ENCODE measurements at places on chromosomes 2 and 18. TPM values are rescaled to one million over a fixed set of nuclear protein-coding genes. Genes with fewer than 3 reads are reported as not detected.

- no peak for DNase-seq
These were observed 79.8 kb upstream of the RNF152 start for GRCh38 chr18:61972389-61973264.

GRCh38 chr2:151315381-151315903, 26.0 kb upstream of the NMI start:
- peak; percentile 14 for DNase-seq

- no peak for DNase-seq
These were observed 21.7 kb upstream of the POLI start for GRCh38 chr18:54247511-54248175.

DNA sequence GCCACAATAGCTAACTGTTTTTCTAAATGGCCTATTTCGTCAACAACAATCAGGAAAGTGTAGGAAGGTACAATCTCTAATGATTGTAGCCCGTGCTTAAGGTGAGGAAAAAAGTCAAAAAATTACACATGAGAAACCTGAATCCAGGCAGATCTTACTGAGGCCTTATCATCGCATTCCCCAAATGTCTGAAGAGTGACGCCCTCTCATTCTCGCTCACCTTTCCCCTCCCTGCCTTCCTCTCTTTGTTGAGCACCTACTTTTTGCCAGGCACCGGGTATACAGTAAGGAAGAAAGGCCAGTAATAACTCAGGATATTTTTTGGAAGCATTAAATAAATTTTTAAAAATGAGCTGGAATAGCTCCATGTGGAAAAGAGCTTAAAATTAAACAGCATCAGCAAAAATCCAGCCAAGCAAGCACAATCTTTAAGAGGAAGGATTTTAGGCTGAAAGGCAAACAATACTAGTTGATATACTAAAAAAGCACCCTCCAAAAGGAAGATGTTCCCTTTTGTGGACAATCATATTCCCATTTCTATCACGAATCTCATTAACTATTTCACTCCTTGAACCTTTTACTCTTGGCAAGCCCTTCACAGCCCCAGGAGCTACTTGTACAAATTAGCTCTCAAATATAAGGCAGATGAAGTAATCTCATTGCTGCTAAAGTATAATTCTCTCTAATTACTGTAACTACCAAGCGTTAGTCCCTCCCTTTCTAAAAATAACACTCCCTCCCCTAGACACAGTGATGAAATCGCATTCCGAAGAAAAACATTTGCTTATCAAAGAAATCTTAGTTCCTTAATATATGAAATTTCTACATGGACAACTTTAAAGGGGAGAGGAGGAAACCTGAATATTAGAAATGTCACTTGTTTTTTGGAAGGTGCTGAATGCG, 40.0 kb downstream of the STAT1 start:
- DNase-seq: no peak

The PASK gene
- 16.9 TPM for total RNA-seq

The SYT4 gene
- total RNA-seq: 0.40 TPM

The OBSL1 gene
- 57.8 TPM for total RNA-seq

The BABAM2 gene
- total RNA-seq: 47.3 TPM

All from mucosa of gallbladder (tissue), 1 donor.